ENCODE measurements at places on chromosomes 4 and X.

- H3K4me1 ChIP-seq = peaks cover 25% of the 10 kb centered on the region
- DNase-seq = no peak
- peak overlapping the region; percentile 98 for H3K4me3 ChIP-seq
- peaks cover 12% of the 10 kb centered on the region for H3K36me3 ChIP-seq
- no peak overlapping the region for H3K27ac ChIP-seq
- peaks cover 5% of the 10 kb centered on the region for H3K27me3 ChIP-seq
Observed at GRCh38 chrX:103253608-103254007, 1.3 kb downstream of the TCEAL8 start.

DNA sequence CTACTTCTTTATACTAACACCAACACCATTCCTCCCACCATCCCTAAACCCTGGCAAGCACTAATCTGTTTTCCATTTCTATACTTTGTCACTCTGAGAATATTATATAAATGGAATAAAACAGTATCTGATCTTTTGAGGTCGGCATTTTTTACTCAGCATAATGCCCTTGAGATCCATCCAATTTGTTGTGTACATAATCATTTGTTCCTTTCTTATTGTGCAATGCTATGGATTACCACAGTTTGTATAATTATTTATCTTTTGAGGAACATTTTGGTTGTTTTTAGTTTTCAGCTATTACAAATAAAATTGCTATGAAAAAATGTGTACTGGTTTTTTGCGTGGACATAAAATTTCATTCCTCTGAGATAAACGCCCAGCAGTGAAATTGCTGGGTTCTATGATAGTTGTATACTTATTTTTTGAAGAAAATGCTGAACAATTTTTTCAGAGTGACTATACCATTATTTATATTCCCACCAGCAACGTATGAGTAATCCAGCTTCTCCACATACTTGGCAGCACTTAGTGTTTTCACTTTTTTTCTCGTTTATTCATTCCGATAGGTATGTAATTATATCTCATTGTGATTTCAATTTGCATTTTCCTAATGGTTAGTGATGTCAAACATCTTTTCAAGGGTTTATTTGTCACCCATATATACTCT is 154.3 kb upstream of the DCAF8L1 start:
- no peak overlapping the region for H3K4me3 ChIP-seq
- DNase-seq = no peak
- H3K27me3 ChIP-seq = no peaks in the 10 kb centered on the region

GRCh38 chr4:91631335-91631734 is 672.4 kb upstream of the GRID2 start:
- no peak for DNase-seq
- no peak overlapping the region for H3K27ac ChIP-seq
- H3K4me1 ChIP-seq = no peaks in the 10 kb centered on the region
- H3K27me3 ChIP-seq = no peaks in the 10 kb centered on the region

DNA sequence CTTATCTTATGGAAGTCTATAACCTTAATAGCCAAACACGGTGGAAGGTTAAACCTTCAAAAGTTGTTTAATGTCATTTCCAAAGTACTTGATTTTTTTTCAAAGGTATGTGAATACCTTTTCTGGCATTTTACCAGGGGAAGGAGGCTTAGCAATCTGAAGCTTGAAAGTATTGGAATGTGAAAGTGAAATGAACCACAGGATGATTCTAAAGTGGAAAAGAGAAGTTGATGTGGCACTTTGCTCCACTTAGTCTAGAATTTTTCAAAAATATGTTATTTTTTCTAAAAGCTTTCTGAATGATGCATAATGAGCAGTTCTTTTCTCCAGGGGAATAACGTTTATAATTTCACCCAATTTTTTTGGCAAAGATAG is 19.2 kb downstream of the PI4K2B start:
- no peak for DNase-seq
- peaks cover 19% of the 10 kb centered on the region for H3K4me1 ChIP-seq
- H3K36me3 ChIP-seq = peaks cover 18% of the 10 kb centered on the region
- H3K27me3 ChIP-seq = no peaks in the 10 kb centered on the region
- no peak overlapping the region for H3K27ac ChIP-seq
- no peak overlapping the region for H3K4me3 ChIP-seq

DNA sequence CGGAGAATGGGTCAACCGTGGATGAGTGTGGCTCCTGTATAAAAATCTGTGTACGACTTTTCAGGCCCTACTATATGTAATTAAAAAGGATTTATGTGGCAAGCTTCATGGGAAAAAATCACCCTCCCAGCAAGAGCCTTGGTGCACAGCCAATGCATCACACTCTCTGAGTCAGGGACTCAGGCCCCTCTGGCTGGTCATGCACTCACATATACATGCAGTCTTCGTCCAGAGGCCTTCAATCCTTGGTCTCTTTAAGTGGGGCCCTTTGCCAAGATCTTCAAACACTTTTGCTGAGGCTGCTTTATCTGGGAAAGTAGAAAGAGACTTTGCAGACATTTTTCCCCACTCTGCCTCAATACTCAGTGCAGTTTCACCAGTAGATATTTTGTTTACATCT is 311.4 kb upstream of the FSTL5 start:
- H3K36me3 ChIP-seq = no peaks in the 10 kb centered on the region
- H3K4me1 ChIP-seq = no peaks in the 10 kb centered on the region
- no peak overlapping the region for H3K4me3 ChIP-seq
- no peaks in the 10 kb centered on the region for H3K27me3 ChIP-seq
